ENCODE measurements at places on chromosomes 2 and 18.

- DNase-seq: no peak
Observed at GRCh38 chr2:28726177-28726576, 25.5 kb upstream of the PPP1CB start.

DNA sequence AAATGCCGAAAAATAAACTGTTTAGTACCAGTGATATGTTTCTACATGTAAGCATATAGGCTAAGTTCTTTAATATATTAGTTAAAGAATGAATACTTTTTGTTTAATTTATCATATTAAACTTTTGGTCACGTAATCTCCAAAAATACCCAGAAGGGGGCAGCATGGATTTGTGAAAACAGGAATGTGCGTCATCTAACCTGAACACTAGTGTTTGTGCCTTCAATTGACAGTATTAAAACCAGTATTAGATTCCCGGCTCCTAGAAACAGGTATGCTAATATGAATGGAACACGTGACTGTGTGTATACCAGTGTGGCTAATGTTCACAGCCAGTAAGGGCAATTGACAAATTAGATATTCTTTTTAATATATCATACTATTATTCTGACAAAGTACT lies 51.8 kb downstream of the WDR7 start:
- no peak for DNase-seq

- DNase-seq: no peak
Observed at GRCh38 chr2:193517615-193518014, 1322.9 kb upstream of the TMEFF2 start.

DNA sequence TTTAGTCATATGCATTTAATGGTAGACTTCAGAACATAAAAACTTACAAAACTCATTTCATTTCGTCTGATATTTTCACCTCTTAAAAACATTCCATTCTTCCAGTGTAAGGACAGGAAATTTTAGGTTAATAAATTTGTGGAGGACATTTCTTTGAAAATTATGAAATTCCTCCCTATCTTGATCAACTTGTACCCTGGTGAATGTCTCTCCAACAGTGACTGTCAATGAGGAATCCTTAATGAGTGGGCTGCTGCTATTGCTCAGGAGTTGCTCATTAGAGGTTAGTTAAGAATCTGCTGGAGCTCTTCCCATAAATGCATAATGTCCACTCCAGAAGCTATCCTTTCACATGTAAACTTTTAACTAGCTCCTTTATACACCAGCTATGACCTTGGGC lies 69.1 kb downstream of the LRP1B start:
- no peak for DNase-seq

DNA sequence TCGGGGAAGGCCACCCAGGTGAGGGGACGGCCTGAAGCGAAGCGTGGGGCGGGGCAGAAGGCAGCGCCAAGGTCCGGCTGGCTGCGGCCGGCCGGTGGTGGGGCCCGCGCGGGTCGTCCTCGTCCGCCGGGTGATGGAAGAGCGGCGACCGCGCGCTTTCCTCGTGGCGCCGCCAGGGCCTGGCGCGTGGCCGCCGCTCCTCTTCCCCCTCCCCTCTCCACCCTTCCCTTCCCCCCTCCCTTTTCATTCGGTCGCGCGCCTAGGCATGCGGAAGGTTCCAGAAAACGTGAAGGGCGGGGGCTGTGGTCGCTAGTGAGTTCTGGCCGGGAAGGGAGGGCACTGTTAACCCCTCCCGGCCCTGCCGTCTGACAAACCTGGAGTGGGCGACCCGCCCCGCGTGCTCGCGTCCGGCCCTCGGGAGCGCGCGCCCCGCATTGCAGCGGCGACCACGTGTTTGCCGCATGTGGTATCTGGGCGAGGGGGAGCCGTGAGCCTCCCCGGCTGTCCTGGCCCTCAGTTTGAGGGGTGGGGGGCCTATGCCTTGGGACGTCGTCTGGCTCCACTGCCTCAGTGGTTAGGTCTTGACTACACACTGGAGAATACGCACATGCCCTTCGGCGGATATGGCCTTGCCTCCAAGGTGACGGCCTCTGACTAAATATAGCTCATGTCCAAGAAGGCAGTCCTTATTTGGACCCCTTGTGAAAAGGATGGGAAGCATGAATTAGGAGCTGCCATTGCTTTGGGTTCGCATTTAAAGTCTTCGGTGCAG lies 579 bp downstream of the MAT2A start:
- DNase-seq: peak; percentile 65

- peak; percentile 25 for DNase-seq
Observed at GRCh38 chr2:178074123-178075005, 1.8 kb upstream of the PDE11A start.

DNA sequence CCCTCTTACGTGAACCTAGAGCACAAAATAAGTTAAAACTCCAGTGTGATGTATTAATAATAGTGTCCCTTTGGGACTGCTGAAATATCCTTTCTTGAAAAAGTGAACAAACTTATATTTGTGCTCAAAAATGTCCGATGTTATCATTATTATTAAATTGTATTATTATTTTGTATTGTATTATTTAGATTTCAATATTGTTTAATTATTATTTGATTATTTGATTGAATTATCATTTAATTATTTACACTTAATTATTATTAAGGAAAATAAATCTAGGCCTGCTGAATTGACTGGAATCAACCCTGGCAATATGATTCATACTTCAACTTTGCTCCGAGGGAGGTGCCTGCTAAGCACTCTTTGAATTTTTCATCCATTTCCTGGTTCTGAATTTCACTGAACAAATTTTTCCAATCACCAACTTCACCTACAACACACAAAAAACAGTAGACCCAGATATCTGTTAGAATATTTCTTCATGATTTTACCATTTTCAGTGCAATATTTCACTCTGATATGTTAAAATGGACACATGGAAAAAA lies 10.9 kb upstream of the EIF2AK2 start:
- no peak for DNase-seq

DNA sequence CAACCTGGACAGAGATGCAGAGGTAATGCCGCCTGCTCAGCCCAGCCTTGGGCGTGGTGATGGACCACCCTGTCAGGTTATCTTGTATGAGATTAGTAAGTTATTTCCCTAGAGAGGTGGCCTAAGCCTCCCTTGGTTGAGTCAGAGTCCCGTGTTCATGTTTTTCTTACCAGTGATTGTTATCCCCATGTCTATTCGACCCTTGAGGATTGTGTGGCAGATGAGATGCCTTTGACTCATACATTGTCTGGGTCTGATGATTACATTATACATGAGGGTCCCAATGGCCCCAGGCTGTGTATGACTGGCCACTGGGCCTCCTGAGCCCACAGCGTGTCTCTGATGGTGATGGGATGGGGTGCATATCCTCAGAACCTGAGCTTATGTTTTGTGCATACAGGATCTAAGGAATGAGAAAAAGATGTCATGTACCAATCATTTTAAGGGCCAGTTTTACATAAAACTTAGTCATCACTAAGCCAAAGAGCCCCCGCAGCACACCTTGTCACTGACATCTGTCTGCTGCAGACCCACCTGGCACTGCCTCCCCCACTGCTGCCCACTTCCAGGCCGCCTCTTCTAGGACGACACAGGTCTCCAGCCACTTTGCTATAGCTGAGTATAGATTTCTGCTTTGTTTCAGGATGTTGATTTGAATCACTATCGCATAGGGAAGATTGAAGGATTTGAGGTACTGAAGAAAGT lies 7.7 kb downstream of the PPP1R7 start:
- no peak for DNase-seq

- no peak for DNase-seq
Observed at GRCh38 chr18:3440341-3440740, 9.6 kb upstream of the TGIF1 start.

DNA sequence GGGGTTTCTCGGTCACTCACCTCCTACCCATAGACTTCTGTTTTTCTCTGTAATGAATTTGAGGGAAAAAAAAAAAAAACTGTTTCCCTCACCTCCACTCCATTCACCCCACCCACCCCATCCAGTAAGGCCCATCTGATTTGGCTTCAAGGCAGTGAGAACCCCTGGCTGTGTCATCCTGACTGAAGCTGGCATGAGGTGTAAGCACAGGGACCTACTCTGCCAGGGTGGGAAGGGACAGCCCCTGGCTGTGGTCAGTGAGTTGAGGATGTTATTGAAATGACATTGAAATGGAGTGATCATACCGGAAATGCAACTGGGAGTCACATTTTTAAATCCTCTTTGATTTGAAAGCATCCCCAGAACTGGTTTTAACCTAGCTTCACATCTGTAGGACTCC lies 19.1 kb upstream of the BCL2L11 start:
- no peak for DNase-seq

- no peak for DNase-seq
Observed at GRCh38 chr2:144414324-144414845, 105.5 kb downstream of the ZEB2 start.

- no peak for DNase-seq
Observed at GRCh38 chr2:16313235-16313975, 352.2 kb downstream of the CYRIA start.

GRCh38 chr2:174835797-174836255 lies 71.6 kb upstream of the CHRNA1 start:
- no peak for DNase-seq

DNA sequence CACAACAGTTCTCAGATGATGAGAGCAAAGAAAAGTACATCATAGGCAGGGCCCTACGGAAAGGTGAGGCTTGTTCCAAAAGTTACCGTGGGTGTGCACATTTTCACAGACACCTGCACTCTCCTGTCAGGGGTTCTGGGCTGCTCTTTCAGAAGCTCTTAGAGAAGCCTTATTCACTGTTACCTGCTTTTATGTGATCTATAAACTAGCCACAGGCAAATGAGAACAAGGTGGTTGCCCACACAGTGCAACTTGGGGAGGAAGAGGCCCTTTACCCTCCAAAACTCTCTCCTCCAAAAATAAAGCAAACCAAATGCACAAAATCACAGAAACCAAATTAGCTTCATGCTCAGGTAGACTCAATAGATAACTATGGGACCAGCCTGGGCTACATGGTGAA lies 11.1 kb upstream of the CUL3 start:
- DNase-seq: no peak

DNA sequence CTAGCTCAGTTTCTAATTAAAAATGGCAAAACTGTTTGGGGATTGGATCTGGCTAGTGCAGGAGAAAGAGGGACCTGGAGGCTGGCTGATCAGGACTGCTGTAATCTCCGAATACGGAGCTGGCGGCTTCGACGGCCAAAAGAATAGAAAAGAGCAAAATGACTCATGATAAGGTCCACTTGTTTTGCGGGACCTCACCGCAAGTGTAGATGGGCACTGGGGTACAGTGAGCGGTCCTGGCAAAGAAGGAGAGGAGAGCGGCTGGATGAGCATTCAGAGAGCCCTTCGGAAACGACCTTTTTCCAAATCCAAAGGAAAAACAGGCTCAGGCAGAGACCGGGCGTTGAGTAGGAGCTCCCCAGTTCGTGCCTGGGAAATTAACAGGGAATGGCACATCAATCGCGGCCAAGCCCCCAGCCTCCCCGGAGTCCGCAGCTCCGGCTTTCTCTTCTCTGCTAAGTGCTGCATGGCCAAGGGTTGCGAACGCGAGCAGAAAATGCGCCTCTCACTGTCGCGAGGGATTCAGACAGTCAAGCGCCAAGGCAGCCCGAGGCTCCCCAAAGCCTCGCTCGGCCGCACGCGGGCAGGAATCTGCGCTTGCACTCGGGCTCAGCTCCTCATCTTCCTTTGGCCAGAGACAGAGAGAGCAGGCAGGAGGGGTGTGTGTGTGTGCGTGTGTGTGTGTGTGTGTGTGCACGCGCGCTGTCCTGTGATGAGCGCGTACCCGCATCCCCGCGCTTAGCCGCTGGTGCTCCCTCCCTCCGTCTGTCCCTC lies 1.8 kb downstream of the DCC start:
- DNase-seq: no peak

GRCh38 chr2:43265421-43265820 lies 39.0 kb upstream of the ZFP36L2 start:
- DNase-seq: peak; percentile 23

DNA sequence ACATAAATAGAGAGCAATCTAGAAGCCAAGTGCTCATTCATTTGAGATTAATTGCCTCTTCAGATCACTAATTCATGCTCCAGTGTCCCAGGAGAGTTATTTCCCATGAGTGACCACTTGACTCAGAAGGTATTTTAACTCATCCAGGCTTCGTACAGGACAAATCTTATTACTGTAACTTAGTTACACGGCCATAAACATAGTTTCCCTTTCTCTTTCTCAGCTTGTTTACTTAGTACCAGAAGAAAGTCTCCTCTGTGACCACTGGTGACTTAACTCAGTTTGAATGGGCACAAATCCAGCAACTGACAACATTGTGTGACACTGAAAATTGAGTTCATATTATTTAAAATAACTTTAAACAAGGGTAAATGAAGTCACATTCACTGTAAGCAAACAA lies 25.3 kb downstream of the MMADHC start:
- peak; percentile 72 for DNase-seq

GRCh38 chr18:77062518-77063003 lies 70.0 kb downstream of the MBP start:
- no peak for DNase-seq

- no peak for DNase-seq
Observed at GRCh38 chr2:208280234-208280633, 14.2 kb downstream of the PIKFYVE start.

- no peak for DNase-seq
Observed at GRCh38 chr18:23204589-23205235, 69.4 kb downstream of the CABLES1 start.

- DNase-seq: no peak
Observed at GRCh38 chr2:152134488-152135280, 35.8 kb upstream of the CACNB4 start.

DNA sequence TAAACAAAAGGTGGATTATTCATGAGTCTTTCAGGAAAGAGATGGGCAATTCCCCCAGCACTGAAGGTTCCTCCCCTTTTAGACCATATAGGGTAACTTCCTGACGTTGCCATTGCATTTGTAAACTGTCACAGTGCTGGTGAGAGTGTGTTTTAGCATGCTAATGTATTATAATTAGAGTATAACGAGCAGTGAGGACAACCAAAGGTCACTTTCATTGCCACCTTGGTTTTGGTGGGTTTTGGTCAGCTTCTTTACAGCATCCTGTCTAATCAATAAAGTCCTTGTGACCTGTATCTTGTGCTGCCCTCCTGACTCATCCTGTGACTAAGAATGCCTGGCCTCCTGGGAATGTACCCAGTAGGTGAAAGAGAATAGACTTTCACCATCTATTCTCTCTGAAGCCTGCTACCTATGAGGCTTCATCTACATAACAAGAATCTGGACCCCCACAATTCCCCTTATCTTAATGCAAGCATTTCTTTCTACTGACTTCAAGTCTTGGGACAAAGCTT lies 148.7 kb downstream of the CABLES1 start:
- DNase-seq: no peak

- DNase-seq: no peak
Observed at GRCh38 chr2:36469710-36470109, 114.1 kb downstream of the CRIM1 start.
